Stimulated activated CD4-positive, alpha-beta T cell treated with anti-CD3 and anti-CD28 coated beads, Interleukin-1b, Interleukin-23, amount 100 ng/mL, for 1 hour (primary cell): ENCODE measurements at places on chromosomes 5 and 9.

DNA sequence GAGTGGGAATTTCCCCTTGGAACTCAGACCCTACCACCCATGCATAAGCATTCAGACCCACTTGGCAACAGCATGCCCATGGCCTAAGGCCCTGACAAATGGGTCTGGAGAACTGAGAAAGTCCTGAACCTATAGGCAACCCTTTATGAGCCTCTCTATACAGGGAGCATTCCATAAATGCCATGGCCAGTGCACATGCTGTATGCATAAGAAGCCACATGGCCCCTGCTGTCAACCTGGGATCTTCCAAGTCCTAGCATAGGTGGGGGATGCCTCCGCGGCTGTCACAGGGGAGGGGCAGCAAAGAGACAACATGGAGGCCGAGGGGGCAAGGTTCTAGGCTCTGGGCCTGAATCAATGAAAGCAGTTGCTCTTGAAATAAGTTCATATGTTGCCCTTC lies 8.2 kb upstream of the NIPAL4 start:
- DNase-seq: no peak

DNA sequence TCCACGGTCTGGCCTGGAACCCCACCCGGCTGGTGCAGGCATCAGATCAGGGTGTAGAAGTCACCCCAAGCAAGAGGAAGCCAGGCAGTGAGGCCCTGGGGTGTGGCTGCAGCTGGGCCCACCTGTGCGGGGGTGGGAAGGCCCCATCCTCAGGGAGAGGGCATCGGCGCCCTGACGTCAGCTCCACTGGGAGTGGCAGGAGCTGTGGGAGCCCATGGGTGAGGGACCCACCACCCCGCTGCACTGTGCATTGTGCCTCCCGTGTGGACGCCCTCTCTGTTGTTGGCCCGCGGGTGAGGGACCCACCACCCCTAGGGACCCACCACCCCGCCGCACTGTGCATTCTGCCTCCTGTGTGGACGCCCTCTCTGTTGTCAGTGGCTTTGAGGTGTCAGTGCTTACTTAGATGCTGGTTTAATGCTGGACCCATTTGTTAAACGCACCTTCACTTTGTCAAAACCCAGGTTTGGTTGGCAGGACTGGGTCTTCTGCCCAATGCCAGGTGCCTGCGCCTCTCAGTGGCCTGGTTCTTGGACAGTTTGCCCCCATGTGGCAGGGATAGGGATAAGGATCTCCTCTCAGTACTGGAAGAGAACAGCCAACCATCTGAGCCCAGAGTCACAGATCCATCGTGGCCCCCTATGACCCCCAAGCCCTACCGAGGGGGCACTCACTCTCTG lies 6.9 kb upstream of the EXOC3 start:
- no peak for DNase-seq

DNA sequence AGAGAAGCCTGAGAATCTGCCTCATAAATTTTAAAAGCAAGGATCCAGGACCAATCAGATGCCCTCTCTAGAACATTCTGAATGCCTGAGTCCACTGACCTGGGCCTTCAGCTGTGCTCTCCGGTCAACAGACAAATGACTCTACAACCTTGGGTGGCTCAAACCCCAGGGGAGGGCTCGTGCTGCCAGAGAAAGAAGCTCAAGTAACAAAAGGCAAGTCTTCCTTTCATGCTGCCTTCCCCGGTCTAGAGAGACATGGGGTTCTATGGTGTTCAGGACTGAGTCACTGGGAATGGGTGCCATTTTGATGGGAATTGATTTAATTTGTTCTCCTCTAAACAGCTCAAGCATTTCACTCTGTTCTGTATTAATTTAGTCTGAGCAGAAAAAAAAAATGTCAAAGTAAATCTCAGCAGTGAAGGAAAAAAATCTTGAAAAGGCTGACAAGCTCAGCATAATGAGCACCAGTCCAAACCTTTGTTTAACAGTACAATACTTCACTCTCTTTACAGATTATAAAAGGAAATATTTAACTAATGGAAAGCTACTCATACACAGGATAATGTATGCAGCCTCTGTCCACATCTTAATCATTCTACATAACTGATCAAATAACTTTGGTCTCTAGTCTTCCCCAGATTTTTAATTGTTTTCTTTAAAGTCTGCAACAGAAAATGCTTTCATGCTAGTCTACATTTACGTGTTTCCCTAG lies 191.0 kb downstream of the GLIS3 start:
- DNase-seq: no peak

DNA sequence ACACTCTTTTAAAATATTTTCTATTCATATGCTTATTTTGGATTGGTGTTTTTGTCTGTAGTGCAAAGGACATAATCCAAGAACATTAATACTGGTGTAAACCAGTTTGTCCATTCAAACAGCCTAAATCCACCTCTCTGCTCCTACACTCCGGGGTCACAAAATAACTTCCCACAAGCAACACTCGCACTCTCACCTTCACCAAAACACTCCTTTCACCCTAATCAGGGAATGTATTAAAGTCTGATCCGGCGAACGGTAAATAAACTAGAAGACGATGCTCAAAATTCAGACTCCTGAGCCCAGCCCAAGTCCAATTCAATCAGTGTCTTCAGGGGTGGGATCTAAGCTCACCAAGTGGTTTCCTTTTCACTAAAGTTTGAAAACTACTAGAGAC lies 649 bp downstream of the AP3B1 start:
- DNase-seq: no peak

DNA sequence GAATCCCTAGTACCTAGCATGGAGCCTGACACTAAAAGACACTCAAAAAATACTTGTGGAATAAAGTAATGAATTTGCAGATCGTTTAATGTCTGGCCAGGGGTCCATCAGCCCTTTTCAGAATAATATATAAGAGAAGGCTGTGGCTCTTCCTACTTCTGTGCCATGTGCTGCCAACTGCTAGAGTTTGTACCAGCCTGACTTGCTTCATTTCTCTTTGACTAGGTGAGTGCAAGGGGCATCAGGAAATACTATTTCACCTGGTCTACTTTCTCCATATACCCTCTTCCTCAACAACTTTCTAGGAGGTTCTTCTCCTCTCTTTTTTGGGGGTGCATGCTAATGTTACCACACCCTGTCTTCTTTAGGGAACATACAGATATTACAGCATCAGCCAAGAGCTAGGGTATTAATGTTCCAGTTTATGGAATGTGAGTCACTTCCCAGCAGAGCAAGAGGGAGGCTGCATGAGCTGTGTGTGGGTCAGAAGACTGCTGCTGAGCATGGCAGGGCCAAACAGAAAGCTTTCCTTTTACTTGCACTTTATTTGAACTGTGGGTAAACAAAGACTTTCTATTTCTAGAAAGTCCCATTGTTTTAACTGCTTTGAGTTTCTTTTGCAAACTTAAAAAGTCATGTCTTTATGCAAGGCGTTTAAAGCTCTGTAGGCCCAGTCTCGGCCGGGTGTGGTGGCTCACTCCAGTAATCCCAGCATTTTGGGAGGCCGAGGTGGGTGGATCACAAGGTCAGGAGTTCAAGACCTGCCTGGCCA lies 158.9 kb downstream of the ADAMTSL1 start:
- no peak for DNase-seq

GRCh38 chr5:77101298-77101697 lies 14.2 kb upstream of the ZBED3 start:
- DNase-seq: no peak

- no peak for DNase-seq
These were observed 334.6 kb upstream of the TUSC1 start for GRCh38 chr9:26012797-26013196.

DNA sequence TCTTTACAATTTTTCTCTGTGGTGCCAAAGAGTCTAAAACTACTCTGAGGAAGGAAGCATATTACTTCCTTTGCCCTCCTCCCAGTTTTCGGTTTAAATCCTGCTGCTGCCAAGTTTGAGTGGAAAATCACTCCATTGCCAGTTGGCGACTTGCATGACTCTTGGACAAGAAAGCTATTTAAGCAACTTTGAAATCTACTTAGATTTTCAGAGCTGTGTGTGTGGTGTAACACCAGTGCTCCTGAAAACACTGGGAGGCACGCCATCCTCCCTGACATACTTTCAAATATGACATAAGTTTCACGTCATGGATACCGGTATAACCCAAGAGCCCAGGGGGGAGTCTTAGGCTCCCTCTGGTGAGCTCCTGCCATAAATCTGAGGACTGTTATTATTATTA lies 83.5 kb upstream of the RIOK2 start:
- no peak for DNase-seq

GRCh38 chr9:4548811-4549725 lies 58.8 kb downstream of the SLC1A1 start:
- no peak for DNase-seq

GRCh38 chr5:56026863-56027300 lies 32.1 kb upstream of the IL6ST start:
- no peak for DNase-seq

GRCh38 chr5:131953969-131954368 lies 8.5 kb upstream of the MEIKIN start:
- DNase-seq: no peak

GRCh38 chr5:126869005-126869451 lies 92.1 kb downstream of the LMNB1 start:
- no peak for DNase-seq

GRCh38 chr5:134772461-134773125 lies 14.0 kb downstream of the DDX46 start:
- DNase-seq: no peak

DNA sequence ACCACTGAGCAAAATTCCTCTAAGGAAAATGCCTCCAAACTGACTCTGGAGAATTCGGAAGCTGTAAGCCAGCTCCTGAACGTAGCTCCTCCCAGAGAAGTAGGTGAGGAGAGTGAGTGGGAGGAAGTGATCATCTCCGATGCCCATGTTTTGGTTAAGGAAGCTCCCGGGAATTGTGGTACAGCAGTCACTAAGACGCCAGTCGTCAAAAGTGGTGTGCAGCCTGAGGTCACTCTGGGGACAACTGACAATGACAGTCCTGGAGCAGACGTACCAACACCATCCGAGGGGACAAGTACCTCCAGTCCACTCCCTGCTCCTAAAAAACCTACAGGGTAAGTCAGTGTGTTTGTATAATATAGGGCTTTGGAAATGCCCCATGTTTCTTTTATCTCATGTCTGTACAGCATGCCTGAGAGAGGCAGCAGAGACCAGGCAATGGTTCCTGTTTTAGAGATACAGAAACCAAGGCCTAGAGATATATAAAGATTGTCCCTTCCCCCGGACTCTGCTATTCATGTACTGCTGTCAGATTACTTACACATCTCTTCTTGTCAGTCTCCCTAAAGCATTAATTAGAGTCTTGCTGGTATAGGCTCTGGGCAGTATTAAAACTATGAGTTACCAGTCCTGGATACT lies 23.9 kb downstream of the HMGXB3 start:
- DNase-seq: no peak
